Mesenteric fat pad (tissue), 1 donor: ENCODE measurements at places on chromosomes 7 and 10. TPM values are rescaled to one million over a fixed set of nuclear protein-coding genes. Genes with fewer than 3 reads are reported as not detected.
A peak's percentile ranks its signal among the peaks of the same experiment; 100 is the strongest.

- DNase-seq, result peak; percentile 2
These were observed 6.9 kb downstream of the BAZ1B start for GRCh38 chr7:73515178-73515577.

GRCh38 chr10:122822973-122823690 is 22.5 kb downstream of the CUZD1 start:
- no peak for DNase-seq

DNA sequence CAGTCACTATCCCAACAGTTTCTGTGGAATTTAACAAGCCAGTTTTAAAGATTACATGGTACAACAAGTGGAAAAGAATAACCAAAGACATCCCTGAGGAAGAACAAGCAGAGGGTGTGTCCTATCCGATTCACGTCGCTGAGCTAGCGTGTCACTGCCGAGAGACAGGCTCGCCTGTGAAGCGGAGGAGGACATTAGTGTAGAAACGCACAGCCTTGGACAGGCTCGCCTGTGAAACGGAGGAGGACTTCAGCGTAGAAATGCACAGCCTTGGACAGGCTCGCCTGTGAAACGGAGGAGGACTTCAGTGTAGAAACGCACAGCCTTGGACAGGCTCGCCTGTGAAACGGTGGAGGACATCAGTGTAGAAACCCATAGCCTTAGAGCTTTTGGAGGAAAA is 52.7 kb upstream of the INPP5A start:
- DNase-seq, result no peak

DNA sequence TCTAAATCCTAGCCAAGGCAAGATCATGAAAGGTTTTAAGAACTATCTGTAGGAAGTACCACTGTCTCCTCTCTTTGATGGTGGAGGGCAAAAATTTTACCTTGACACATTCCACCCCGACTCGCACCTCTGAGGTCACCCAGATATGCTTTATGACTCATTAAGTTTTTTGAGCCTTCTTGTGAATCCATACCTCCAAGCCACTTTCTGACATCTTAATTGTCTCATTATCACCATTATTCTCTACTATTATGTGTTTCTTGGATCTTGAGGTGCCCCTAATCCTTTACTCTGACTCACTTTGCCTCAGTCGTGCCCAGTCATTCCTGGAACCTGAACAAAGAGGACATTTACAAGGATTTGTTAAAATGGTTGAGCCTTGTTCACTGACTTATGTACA is 146.6 kb downstream of the RAPGEF5 start:
- DNase-seq, result no peak

GRCh38 chr7:22420973-22421635 is 64.2 kb upstream of the RAPGEF5 start:
- DNase-seq, result no peak

DNA sequence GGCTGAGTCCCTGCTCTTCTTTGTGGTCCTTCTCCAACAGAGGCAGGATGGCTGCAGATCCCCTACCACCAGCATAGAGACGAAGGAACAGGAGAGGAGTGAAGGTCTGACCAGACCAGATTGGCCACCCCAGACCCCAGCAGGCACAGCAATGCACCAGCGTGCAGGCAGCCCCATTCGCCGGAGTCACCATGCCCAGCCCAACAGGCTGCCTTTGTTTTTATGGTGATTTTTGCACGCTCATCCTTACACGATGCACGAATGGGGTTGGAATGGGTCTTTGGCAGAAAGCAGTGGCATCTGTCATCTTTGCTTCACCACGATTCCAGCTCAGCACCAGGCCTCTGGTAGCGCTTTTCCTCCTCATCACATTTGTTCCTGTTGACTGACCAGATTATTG is 427.6 kb downstream of the INHBA start:
- no peak for DNase-seq

Gene FASTK
- 59.3 TPM for total RNA-seq

Gene NAT16
- not detected for total RNA-seq

Gene ZMYND11
- 68.0 TPM for total RNA-seq

Gene RAB18
- total RNA-seq, result 107 TPM

Gene BICC1
- total RNA-seq, result 17.0 TPM

Gene CPA1
- total RNA-seq, result 4.0 TPM

Gene PHKG1
- 2.8 TPM for total RNA-seq
